NCI-H446 treated with DMSO at 0.1 percent for 48 hours (cell line): ENCODE measurements at places on chromosomes 16 and 17.

GRCh38 chr16:31393056-31393455 lies at the start of gene ITGAD:
ITGAD (plus strand) TSS chr16:31393335; CDS start chr16:31393361, 26 bp downstream.
- DNase-seq, result no peak

DNA sequence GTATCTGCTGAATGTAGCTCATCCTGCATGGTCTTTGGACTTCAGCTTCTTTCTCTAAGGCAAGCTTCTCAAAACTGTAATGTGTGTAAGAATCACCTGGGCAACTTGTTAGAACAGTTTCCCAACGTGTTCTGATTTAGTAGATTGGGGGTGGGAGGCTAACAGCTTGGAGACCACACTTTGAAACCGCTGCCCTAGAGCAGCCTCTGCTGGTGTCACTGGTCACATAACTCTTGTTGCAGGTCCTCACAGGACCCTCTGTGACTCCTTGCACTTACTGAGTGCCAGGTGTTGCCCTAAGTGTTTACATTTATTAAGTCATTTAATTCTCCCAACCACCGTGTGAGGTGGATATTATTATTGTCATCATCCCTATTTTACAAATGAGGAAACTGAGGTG lies 9.9 kb downstream of the SLC35G3 start:
- DNase-seq, result no peak

GRCh38 chr17:28495635-28496034 lies 10.5 kb upstream of the FOXN1 start:
- DNase-seq, result no peak

DNA sequence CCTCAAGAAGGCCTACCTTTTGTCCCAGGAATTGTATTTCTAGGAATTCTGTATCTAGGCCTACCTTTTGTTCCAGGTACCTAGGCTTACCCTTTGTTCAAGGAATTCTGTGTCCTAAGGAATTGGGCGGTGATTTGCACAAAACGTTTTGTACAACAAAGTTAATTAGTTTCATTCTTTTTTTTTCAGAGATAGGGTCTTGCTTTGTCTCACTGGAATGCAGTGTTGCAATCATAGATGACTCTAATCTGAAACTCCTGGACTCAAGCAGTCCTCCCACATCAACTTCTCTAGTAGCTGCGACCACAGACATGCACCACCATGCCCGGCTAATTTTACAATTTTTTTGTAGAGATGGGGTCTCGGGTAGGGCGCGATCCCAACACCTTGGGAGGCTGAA lies 7.0 kb downstream of the CDR2L start:
- no peak for DNase-seq

GRCh38 chr16:89687092-89687940 lies 827 bp downstream of the CDK10 start:
- no peak for DNase-seq

DNA sequence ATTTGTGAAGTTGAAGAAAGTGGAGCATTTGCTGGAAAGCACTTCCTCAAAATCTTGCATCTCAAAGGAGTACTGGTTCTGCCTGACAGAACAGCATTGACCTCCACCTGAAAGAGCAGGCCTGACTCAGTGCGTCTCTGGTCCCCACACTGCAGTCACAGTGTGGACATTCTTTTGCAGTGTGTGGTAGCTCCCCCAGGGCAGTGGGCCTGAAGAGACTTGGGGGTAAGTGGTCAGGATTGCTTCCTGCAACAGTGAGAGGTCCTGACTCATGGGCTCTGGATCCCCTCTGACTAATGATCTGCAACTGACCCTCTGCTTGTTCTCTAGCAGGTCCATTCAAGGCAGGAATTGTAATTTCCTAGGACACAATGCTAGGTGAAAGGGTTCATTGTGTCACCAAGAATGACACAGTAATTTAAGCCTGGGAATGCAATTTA lies 204.9 kb upstream of the KCNJ16 start:
- DNase-seq, result no peak

DNA sequence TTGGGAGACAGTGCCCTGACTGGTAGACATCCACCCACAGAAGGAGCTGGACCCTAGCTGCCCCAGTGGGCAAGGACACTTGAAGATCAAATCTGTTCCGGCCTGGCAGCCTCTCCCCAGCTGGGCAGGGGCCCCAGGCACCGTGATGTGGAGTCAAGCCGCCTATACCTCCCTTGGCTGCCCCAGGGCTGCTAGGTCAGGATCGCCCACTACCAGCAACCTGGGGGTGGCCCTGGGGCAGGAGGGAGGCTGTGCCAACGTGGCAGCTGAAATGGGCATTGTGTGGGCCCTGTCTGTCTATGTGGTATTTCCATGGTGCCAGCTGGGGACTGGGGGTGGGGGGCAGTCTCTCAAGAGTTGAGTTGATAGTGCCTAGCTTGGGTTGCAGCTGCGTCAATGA lies 941 bp downstream of the PDK2 start:
- no peak for DNase-seq

DNA sequence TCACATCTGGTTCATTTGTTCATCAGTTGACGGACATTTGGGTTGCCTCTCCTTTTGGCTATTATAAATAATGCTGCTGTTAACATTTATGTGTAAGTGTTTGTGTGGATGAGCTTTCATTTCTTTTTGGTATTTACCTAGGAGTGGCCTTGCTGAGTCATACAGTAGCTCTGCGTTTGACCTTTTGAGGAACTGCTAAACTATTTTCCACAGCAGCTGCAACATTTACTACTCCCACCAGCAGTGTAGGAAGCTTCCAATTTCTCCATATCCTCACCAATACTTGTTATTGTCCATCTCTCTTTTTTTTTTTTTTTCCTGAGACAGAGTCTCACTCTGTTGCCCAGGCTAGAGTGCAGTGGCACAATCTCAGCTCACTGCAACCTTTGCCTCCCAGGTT lies 20.7 kb upstream of the PLCG2 start:
- DNase-seq, result no peak
